ENCODE measurements at places on chromosomes 2 and 18.

GRCh38 chr2:102335871-102336366 is 19.7 kb upstream of the IL18R1 start:
- DNase-seq: no peak

- no peak for DNase-seq
These were observed 2.5 kb downstream of the ATP9B start for GRCh38 chr18:79071503-79072210.

GRCh38 chr2:99998651-99999320 is 143.6 kb downstream of the AFF3 start:
- no peak for DNase-seq

- DNase-seq: no peak
These were observed 42.2 kb upstream of the MGAT4A start for GRCh38 chr2:98773169-98773568.

DNA sequence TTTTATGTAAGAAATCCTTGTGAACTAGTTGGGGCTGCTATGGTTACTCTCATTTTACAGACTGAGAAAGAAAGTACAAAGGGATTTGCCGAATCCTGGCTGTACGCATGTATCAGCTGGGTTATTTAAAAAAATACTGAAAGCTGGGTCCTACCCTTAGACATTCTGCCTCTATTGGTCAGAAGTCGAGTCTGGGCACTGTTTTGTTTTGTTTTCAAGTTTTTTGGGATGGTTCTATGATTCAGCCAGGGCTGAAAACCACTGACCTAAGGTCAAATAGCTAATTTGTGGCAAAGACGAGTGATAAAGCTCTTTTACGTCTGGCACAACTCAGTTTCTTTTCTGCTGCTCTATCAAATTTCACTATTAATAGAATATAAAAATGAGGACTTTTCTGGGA is 5.9 kb upstream of the SLC8A1 start:
- DNase-seq: no peak

DNA sequence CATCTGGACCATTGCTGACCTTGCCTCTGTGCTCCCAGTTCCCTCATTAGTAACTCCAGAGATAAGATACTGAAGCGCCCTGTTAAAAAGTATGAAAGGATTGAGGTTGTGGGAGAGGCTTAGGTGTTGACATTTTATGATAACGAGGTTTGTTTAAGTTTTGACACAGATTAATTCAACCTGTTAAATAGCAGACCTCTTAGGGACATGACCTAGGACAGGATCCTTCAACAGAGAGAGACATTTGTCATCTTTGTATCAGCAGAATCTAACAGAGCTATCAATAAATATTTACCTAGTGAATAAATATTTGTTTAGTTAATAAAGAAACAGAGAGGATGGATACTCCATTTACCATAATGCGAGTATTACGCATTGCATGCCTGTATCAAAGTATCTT is 99.5 kb downstream of the DCC start:
- no peak for DNase-seq

DNA sequence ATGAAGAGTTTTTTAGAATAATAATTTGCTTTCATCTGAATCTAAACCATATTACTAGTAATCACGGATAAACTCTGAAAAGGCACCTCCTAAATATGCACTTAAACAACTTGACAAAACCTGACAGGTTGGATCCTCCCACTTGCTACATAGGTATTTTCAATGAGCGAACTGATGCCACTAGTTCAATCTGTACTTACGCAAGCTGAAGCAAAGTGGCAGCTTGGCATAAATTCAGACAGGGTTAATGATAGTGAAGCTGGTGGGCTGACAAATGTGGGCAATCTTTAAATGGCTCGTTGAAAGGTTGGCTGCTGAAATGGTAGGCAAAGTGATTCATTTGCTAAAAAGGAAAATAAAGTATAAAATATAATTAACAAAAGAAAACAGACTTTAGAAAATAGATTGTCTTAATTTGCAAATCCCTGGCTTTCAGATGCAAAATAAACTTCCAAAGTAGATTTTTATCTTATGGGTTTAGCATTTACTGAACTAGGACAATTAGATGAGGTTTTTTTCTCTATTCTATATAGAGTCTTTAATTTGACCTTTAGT is 1713.5 kb upstream of the SLC39A10 start:
- DNase-seq: no peak

GRCh38 chr2:202317080-202317857 is 51.7 kb downstream of the NOP58 start:
- no peak for DNase-seq

GRCh38 chr2:198127627-198128026 is 323.2 kb downstream of the PLCL1 start:
- peak; percentile 12 for DNase-seq

GRCh38 chr2:172571245-172571644 is 15.4 kb downstream of the PDK1 start:
- DNase-seq: no peak

DNA sequence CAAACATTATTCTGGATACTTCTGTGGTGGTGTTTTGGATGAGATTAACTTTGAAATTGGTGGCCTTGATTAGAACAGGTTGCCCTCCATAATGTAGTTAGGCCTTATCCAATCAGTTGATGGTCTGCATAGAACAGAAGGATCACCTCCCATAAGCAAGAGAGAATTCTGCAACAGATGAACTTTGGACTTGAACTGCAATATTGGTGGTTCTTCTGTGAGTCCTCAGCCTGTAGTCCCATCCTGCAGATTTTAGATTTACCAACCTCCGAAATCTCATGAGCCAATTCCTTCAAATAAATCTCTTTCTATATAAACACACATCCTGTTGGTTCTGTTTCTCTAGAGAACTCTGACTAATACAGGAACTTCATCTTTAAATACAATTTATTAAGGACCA is 81.9 kb downstream of the IRS1 start:
- no peak for DNase-seq

DNA sequence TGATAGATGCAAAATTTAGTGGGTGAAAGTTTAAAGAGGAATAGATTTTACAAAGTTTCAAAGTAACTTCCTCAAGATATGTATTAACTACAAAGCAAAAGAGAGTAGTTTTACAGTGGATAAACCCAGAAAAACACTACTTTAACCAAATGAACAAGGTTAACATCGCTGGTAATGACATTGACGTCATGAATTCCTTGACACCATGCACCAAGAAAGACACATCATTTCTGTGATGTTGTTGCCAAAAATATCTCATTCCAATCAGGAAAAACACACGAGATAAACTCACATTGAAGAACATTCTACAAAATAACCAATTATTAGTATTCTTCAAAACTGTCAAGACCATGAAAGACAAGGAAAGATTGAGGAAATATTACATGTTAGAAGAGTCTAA is 605.6 kb upstream of the SETBP1 start:
- DNase-seq: no peak

DNA sequence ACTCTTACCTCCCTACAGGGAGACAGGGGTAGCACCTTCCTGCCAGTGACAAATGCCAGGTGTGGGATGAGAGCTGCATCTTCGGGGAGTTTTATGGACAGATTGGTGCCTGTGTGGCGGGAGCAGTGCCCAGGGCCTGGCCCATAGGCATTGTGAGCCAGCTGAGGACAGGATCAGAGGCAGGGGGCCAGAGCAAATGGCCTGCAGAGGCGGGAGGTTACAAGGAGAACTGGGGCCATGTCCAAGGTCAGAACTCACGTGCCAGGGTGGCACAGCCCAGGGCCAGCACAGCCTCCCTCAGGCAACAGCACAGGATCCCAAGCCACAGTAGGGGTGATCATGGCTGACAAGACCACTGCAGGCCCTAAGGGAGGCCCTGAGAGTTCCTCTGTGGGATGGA is 40.2 kb upstream of the MCFD2 start:
- DNase-seq: no peak

DNA sequence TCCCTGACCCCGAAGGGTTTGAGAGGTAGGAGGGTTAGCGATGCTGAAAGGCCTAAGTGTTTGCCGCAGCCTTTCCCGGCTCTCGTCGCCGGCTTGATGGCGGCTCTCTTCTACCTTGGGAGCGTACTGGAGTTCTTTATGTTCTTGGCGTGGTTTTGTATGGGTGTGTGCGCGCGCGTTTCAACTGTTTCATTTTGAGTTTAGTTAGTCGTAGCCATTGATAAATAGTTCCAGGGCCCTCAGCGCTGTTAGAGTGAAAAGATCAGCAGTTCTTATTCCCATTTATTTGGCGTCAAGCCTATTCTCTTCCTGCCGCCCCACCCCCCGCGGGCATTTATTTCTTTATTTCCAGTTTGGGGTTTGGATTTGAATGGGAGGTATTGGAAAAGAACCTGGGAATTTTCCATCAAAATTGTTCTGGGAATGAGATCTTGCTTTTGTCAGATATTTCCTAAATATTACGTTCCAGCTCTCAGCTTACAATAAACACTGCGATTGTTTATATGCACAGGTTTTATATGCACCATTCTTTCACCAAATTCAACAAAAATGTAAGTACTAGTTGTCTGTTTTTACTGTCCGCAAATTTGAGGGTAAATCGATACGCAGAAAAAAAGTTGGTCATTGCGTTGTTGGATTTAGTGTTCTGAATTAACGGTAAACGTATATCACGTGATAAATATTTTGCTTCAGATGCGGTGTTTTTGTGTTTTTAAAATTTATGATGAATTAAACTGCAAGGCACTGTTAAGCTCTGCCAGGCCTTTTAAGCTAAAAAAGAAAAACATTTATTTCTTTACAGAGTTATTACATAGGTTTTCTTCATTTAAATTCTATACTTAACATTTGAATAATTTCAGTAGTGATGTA is 954 bp downstream of the CCNT2 start:
- no peak for DNase-seq

GRCh38 chr2:73611867-73612266 is 30.4 kb downstream of the NAT8 start:
- no peak for DNase-seq

DNA sequence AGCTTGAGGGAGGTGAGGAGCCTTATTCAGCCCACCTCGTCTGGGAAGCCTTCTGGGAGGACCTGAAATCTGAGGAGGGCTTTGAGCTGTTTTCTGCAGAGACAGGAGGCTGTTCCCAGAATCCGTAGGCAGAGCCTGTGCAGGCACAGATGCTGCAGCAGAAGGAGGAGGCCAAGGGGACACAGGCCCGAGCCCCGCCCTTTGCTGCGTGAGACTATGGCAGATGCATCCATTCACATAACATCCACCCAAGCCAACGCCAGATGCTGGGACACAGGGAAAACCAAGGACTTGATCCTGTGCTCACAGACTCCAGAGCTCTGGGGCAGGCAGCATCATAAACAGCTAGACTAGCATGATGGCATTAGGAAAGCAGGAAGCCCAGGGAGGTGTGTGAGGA is 98.2 kb downstream of the KCNF1 start:
- no peak for DNase-seq

GRCh38 chr18:31821545-31822171 is 61.0 kb upstream of the SLC25A52 start:
- DNase-seq: no peak

DNA sequence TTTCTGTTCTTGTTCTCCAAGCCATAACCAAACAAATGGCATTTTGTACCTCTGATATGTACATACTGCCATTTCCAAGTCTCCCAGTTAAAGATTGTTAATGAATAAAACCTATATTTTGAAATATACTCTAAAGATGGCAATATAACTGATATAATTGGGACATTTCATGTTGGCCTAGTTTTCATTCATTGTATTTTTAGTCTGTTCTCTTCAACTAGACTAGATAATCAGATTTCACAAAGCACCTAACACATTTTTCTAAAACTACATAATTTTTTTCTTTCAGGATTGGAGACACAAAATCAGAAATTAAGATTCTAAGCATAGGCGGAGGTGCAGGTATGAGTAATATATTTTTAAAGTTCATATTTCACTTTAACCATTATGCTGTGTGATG is 5.6 kb downstream of the HNMT start:
- DNase-seq: no peak

DNA sequence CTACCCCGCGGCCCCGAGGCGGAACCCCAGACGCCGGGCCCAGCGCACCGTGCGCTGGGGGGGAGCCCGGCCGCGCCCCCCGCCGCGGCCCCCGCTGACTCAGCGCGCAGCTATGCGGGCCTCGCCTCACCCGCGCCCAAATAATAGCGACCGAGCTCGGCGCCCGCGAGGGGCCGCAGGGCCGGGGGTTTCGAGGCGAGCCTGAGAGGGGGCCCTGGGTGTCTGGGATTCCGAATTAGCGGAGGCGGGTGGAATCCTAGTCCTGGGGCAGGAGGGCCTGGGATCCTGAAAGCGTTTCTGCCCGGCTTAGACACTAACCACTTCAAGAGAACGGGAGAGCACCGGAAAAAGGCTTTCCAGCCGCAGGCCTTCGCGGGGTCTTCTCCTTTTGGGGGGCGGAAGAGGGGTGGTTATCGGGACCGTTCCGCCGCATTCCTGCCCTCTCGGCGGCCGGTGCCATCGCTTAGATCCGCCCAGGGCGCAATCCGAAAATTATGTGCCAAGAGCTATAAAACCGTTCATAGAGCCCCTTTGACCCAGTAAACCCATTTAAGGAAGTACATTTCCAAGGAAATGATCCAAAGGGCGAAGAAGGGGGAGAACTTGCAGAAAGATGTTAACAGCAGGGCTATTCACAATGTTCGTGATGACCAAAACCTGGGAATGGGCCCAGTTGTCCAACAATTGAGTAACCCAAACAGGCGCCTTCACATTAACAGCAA is 681 bp upstream of the ROCK2 start:
- no peak for DNase-seq

GRCh38 chr18:4230450-4231168 is 224.5 kb downstream of the DLGAP1 start:
- no peak for DNase-seq

GRCh38 chr2:44245083-44245861 is 30.0 kb upstream of the SLC3A1 start:
- DNase-seq: no peak

DNA sequence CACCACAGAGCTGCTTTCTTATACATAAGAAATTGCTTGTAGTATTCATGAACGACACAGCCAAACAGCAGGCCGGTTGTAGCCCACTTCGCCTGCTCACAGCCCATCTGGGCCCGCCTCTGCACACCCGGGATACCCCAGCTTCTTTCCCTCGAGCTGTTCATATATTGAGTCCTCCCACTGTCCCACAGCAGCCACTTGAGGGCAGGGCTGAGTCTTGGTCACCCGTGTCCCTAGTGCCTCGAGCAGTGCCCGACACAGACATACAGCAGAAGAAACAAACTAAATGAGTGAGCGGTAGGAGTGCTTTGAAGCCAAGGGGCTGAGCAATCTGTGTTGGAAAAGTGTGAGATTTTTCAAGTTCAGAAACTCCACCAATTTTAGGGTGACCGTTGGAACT is 251.4 kb downstream of the KLHL29 start:
- DNase-seq: no peak

- no peak for DNase-seq
These were observed 113.6 kb downstream of the DIS3L2 start for GRCh38 chr2:232075080-232075479.

- no peak for DNase-seq
These were observed 5.0 kb downstream of the LIMS2 start for GRCh38 chr2:127670055-127670956.

GRCh38 chr2:216206821-216207220 is 97.7 kb downstream of the XRCC5 start:
- DNase-seq: no peak

GRCh38 chr2:14633061-14633460 is 544 bp downstream of the LRATD1 start:
- DNase-seq: no peak

- no peak for DNase-seq
These were observed 42.2 kb downstream of the CD302 start for GRCh38 chr2:159755788-159756187.

- no peak for DNase-seq
These were observed 345.3 kb downstream of the TSN start for GRCh38 chr2:122100756-122101155.

- no peak for DNase-seq
These were observed 5.6 kb downstream of the PHLPP1 start for GRCh38 chr18:62720766-62721613.
